Neural crest cell (in vitro differentiated cells): ENCODE measurements at places on chromosomes 12 and 14. TPM values are rescaled to one million over a fixed set of nuclear protein-coding genes. Genes with fewer than 3 reads are reported as not detected.

DNA sequence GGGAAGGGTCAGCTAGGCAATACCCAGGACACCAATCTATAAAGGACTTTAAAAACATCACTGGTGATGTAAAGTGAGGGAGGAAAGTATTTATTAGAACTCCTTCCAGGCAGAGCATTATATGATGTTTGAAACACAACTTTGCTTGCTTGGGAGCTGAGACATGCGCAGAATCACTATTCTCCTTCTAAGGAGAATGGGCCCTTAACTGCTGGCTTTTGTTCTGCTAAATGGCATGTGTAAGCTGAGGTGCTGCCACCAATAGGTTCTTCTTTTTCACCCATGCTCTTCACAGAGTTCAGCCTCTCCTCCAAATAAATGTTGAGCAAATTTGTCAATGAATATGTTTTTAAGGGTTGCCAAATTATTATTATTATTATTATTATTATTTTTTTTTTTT is 3.9 kb downstream of the STAC3 start:
- no peak for DNase-seq

GRCh38 chr12:67078957-67079356 is 190.2 kb upstream of the CAND1 start:
- no peak for DNase-seq

Gene ACOT4
- 0.98 TPM in 2 replicates for total RNA-seq

DNA sequence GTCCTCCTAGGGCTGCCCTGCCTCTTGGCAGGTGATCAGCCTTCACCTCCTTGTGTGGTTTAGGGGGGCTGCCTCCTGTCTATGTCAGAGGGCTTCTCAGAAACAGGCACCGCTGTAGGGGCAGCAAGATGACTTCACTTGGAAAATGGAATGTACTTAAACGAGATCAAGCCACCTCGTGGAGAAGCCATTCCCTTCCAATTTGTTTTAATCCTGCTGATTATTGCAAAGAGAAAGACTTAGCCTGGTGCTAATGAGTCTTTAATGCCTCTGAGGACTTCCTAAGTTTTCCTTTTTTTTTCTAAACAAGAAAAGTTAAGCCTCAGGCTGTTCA is 62.3 kb upstream of the RFLNA start:
- no peak for DNase-seq

- DNase-seq = no peak
Measured at GRCh38 chr12:52337054-52337453, 15.9 kb upstream of the KRT83 start.

GRCh38 chr12:100795174-100795799 is 711 bp downstream of the ANO4 start:
- no peak for DNase-seq

DNA sequence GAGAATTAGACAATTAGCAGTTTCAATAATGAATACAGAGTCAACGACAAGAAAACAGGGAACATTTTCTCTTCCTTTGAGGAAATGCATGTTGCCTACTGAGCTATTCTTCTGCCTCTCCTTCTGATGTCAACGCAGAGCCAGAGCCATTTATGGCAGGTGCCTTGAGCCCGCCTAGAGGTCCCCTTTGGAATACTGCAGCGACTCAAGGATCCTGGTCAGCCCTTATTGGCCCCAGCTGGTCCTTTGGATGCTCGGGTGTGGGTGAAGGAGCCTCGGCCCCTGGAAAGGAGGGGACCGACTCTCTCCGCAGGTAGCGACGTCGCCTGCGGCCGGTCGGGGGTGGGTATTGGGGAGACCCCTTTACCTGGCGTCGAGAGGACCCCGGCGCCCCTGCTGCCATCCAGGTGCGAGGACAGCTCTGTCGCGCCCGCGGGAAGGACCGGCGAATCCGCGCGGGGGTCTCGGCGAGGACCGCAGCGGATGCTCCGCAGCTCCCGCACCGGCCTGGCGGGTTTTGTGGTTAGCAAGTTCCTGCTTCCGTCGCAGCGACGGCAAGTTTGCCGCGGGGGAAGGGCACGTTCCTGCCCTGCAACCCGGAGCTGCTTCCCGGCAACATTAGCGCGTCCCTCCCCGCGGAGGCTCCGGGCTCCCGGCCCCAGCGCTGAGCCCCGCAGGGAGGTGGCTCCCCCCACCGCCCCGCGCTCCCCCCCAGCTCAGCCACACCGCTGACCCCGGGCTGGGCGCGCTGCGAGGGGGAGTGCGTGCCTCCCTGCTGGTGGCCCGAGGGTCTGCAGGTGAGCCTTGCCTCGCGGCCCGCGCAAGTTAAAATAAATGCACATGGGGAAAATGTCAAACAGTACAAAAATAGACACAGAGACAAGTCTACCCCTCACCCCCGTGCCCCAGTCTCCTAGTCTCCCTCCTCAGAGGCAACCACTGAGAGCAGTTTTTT is at the start of gene MANSC1:
Gene MANSC1, minus strand, starts transcription at position 532 of the 955 bp plus-strand sequence. CDS start 6,928 bp downstream, outside the sequence.
- peak; percentile 52 for DNase-seq

- peak; percentile 39 for DNase-seq
Measured at GRCh38 chr12:63276537-63277365, 125.8 kb upstream of the AVPR1A start.

DNA sequence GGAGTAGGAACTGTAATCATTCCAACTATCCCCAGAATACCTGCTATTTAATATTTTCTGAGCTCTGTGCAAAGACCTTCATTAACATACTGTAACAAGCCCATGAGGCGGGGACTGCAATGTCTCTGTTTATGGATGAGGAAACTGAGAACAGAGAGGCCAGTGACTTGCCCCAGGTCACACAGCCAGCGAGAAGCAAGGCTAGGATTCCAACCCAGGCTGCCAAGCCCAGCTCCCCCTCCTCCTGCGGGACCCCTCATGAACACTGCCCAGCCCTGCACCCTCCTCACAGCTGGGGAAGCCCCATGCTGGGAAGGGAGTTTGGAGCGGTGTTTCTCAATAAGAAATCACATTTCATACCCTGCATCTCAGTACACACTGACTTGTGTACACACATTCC is 10.9 kb downstream of the HVCN1 start:
- DNase-seq = no peak

DNA sequence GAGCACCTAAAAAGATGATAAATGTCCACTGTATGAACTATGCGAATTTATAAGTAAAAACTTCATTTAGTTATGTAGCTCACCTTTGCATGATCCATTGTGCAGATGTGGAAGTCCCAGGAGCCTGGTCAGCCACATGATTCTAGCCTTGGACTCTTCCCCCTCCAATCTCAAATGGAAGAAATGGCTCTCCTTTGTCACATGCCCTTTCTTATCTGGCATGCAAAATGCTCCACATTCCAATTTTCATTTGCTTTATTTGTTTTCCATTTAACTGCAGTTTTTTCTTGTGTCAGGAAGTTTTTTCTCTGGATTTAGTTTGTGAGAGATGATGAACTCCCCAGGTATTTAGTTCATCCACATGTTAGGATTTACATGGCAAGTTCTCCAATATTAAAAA is 73.8 kb downstream of the DYRK2 start:
- DNase-seq = no peak

GRCh38 chr14:41743140-41743539 is 136.5 kb downstream of the LRFN5 start:
- no peak for DNase-seq

- no peak for DNase-seq
Measured at GRCh38 chr14:32366256-32366879, 37.3 kb downstream of the AKAP6 start.

DNA sequence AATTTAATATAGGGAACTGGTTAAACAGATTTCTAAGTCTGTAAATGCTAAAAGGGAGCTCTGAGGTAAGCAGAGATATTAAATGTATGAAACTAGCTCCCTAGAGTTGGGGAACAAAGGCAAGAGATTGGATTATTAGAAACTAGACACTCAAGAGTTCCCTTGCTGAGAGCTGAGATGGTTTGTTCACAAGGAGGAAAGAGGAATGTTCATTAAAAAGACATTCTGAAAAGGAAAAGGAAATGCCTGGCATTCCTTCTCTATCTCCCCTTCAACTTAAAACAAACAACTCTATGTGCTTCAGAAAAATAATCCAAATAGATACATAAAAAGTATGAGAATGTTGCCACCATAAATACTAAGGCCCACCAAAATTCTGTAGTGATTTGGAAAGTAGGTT is 73.7 kb downstream of the GALNT4 start:
- no peak for DNase-seq

Gene OAS3
- total RNA-seq = 0.48 and 0.54 TPM in 2 replicates
